ENCODE measurements at places on chromosomes 12 and 14. TPM values are rescaled to one million over a fixed set of nuclear protein-coding genes. Genes with fewer than 3 reads are reported as not detected.

OR4E2 gene
- polyA plus RNA-seq, result not detected

MUCL1 gene
- polyA plus RNA-seq, result not detected

RNASE3 gene
- polyA plus RNA-seq, result not detected

TGM1 gene
- not detected for polyA plus RNA-seq

CLMN gene
- 8.2 TPM for polyA plus RNA-seq

CCDC196 gene
- polyA plus RNA-seq, result not detected

MGAT4C gene
- not detected for polyA plus RNA-seq
